Left lung (tissue), 14 donors: ENCODE measurements at places on chromosomes 12 and 14.

GRCh38 chr12:31989571-31990362 is 30.6 kb downstream of the RESF1 start:
- no peak for DNase-seq

GRCh38 chr12:4246116-4246515 is 27.4 kb upstream of the CCND2 start:
- no peak for DNase-seq

DNA sequence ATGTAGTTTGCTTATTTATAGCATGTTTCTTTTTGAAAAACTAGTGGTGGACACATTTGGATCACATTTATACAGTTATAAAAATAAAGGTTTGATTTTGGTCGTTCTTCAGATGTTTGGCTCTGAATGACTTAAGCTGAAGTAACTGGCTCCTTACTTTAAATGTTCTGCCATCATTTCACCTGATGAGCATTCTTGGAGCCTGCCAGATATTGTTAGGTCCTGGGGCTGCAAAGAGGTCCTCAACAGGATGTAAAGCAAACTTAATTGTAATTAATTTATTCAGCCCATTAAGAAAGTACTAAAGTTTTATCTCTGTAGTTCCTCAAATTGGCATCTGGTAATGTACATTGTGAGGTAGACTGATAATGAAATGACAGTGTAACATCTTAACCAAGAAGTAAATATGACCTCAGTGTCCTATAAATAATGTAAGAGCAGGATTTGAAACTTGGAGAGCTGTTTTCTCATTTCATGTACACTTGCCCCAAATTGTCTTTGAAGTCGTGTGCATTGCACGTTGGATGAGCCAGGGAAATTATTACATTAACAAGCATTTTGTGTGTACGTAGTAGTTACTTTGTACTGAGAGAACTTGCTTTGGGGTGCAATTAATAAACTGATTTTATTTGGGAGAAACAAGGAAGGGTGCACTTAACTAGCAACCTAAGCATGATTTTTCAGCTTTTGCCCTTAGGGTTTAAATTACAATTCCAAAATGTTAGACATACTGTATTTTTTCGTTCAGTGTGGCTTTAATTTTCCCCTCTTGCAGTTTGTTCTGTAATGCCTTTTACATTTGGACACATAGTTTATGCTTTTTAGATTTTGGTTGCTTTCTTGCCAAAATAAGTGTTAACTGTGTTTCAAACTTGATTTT is 7.5 kb downstream of the EIF5 start:
- DNase-seq, result no peak

DNA sequence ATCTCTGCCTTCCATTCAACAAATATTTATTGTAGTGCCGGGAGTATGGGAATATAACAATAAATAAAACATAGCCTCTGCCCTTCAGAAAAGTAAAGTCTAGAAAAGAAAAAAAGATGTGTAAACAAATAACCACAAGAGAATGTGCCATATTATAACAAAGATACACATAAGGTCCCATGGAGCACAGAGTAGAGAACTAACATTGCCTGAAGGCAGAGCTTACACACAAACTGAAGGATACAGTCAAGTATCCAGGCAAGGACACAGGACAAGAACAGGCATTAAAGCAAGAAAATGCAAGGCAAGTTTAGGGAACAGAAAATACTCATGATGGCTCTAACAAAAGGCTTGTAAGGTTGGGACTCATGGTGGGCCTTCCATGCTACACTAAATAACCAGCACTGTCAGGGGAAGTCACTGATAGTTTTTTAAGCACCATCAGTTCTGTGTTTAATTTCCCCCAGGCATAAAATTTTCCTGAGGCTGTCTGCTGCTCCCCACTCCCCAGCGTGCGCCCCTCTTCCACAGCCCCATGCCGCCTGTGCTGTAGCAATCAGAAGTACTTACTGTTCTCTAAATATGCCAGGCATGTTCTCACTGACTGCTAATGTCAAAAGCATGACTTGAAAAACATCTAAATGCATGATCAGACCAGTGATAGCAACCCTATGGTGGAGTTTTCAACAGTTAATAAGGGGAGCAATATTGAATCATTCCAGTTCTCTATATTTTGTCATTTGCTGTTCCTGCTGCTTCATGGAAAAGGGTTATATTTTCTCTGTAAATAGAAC is 77.8 kb downstream of the ANKS1B start:
- DNase-seq, result no peak

GRCh38 chr12:13000616-13000924 is 505 bp upstream of the HEBP1 start:
- DNase-seq, result no peak

- no peak for DNase-seq
Measured at GRCh38 chr12:31521964-31522363, 69.0 kb downstream of the DENND5B start.

DNA sequence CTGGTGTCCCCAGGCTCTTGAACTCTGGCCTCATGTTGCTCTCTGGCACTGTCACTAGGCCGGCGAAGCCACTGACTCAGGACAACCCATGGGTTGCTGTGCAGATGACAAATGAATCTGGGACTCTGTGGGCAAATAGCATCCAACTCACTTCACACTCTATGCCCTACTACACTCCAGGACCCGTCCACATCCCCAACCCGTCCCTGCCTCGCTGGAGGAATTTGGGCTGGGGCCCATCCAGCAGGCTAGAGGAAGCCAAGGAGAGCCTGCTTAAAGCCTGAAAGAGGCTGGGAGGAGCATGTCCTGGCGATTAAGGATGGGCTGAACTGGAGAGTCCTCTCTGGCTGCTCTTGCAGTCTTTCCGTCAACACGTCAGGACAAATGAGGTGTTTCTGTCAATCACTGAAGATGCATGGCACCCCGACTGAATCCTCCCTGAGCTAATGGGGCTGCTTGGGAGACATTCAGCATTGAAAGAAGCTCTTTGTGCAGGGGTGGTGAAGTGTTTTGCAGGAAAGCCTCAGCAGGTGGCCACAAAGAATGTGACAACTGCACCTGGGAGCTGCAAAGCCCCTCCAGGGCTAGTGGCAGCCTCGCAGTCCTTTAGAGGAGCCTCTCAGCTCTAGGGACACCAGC is 71.7 kb downstream of the ANO2 start:
- DNase-seq, result no peak

- DNase-seq, result no peak
Measured at GRCh38 chr12:114512351-114512750, 106.4 kb upstream of the TBX5 start.

DNA sequence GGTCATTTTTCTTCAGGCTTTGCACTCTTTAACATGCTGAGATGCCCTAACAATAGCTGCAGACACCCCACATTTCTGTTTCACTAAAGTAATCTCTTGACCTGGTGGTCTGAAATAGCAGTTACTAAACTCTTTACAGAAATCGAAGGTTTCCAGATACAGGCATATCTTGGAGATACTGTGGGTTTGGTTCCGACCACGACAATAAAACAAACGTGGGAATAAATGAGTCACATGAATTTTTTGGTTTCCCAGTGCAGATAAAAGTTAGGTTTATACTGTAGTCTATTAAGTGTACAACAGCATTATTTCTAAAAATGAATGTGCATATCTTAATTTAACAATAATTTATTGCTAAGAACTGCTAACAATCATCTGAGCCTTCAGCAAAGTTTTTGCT is 208.7 kb downstream of the EGLN3 start:
- no peak for DNase-seq

- no peak for DNase-seq
Measured at GRCh38 chr12:45281994-45282393, 66.1 kb downstream of the ANO6 start.

DNA sequence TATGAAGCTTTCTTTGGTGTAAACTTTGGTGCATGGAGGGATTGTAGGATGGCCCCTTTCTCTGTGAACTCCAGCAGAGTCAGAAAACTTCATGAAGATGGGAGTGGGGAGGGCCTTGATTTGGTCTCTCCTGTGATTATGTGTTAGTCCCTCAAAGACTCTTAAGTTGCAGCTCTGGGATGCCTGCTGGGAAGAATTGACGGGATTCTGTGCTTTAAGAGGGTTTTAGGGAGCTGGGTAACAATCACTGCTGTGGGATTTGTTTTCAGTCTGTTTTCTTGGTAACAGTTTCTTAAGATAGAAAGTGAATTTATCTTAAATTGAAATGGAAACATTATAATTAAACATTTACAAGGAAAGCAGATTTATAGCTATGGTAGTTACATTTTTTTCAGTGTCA is 378.1 kb downstream of the AACS start:
- no peak for DNase-seq

GRCh38 chr14:70776197-70776596 is 33.1 kb downstream of the MAP3K9 start:
- no peak for DNase-seq

- no peak for DNase-seq
Measured at GRCh38 chr12:38931461-38931860, 26.1 kb upstream of the CPNE8 start.

DNA sequence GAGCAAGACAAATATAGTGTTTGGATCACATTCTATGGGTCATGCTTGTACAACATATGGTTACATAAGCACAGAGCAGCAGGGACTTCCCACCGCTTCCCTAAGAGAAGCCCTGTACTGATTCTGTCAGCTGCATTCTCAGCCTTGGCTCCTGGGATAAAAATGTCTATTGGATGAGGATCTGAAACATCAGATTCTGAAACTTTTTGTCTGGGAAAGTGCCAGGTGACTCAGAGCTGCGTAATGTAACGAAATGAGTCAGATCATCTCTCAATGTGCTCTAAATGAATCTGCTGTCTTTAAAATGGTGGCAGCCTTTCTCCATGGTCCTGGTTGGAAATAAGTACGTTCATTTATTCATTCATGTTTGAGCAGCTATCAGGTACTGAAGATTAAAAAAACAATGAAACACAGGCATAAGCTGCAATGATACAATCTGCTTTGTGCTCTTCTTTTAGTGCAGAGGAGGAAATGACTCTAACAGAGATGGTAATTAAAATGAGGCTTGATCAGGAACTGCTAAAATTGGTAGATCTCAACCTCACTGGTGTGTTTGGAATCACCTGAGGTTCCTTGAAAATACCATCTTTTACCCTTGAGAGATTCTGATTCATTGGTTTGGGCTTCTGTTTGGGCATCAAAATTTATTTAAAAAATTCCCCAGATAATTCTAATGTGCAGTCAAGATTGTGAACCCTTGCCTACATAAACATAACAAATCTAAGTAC is 99.1 kb upstream of the NAP1L1 start:
- DNase-seq, result no peak

DNA sequence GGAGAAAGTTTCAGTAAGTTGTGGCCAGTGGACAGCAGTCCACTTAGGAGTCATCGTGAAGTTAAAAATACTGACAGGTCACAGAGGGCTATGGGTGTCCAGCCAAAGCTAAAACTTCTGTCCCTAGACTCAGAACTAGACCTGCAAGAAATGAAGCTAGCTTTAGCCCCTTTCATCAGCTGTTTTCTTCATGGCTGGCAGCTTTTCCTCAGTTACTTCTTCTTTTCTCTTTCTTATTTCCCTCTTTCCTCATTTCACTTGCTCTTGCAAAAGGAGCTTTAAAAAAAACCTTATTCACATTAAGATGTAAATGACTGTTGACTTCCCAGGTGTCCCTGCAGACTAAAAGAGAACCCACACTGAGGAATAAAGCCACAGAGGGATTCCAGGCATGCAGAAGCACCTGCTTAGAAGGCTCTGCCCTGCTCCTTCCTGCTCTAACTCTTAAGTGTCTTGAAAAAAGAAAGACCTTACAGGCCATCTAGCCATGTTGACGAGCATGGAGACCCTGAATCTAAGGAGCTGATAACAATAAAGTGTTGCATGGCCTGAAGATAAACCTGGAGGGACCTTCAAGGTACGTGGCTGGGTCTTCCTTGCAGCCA is 69.7 kb upstream of the CCND2 start:
- DNase-seq, result no peak

- no peak for DNase-seq
Measured at GRCh38 chr12:114402084-114402717, 3.7 kb downstream of the TBX5 start.

GRCh38 chr14:92603309-92604242 is 90.0 kb downstream of the RIN3 start:
- no peak for DNase-seq

DNA sequence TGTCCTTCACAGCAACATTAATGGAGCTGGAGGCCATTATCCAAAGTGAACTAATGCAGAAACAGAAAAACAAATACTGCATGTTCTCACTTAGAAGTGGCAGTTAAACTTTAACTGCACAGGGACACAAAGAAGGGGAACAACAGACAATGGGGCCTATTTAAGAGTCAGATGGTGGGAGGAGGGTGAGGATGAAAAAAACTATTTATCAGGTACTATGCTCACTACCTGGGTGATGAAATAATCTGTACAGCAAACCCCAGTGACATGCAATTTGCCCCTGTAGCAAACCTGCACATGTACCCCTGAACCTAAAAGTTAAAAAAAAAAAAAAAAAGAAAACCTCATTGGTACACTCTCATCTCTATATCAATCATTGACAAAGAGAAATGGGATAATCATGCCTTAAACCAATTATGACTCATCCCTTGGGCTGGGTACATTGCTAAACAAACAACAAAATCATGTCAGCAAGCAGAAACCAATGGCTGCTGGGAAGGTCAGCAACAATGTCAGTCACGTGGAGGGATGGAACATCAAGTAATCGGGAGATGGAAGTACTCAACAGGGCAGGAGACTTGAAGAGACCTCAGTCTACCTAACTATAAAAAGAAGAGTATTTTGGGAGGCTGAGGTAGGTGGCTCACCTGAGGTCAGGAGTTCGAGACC is 479.2 kb downstream of the RMST start:
- DNase-seq, result no peak
